Right atrium auricular region (tissue), 2 donors: ENCODE measurements at places on chromosomes 5 and 9. TPM values are rescaled to one million over a fixed set of nuclear protein-coding genes. Genes with fewer than 3 reads are reported as not detected.

GRCh38 chr9:130935648-130936271 is 3.3 kb downstream of the FIBCD1 start:
- H3K4me3 ChIP-seq, result no peak overlapping the region
- peaks cover 69% of the 10 kb centered on the region for H3K4me1 ChIP-seq

DNA sequence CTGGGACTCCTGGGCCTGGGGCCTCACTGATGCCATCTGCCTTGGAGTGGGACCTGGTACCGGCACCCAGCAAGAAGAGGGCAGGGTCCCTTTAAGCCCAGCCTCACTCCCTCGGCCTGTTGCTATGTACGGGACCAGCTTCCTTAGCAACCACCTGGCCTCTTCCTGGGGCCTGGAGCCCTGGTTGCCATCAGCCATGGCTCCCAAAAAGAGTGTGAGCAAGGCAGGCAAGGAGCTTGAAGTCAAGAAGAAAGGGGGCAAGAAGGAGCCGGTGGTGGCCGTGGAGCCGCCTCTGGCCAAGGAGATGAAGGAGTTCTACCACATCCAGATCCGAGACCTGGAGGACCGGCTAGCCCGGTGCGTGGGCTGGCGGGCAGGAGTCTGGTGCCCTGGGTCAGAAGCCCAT is at the start of gene CFAP157:
CFAP157 (plus strand) TSS at position 153 of the 406 bp plus-strand sequence; CDS start at position 197, 44 bp downstream.
- H3K4me3 ChIP-seq, result no peak within 1 kb of the TSS
- no peak for DNase-seq
- H3K27ac ChIP-seq, result no peak within 1 kb of the TSS

- H3K27me3 ChIP-seq, result no peaks in the 10 kb centered on the region
- no peaks in the 10 kb centered on the region for H3K4me1 ChIP-seq
- no peak overlapping the region for H3K27ac ChIP-seq
- H3K4me3 ChIP-seq, result no peak overlapping the region
- no peak for DNase-seq
Observed at GRCh38 chr5:1463326-1464095, 18.3 kb upstream of the SLC6A3 start.

DNA sequence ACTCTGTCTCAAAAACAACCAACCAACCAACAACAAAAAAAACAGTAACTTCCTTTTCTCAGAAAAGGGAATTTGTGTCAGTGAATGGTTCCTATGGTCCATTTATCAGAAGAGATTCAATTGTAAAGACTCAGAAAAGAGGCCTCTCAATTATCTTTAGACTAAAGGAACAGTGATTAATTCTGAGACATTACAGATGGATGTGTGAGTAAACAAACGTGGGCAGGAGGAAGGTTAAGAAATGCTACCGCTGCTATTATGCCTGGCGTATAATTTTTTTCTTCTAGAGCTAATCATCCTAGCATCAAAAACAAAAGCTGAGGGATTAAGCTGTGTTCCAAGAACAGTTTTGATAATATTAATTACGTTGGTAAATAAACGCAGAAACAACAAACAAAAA is 52.9 kb upstream of the JMY start:
- H3K27me3 ChIP-seq, result no peaks in the 10 kb centered on the region
- H3K36me3 ChIP-seq, result no peaks in the 10 kb centered on the region
- no peak overlapping the region for H3K4me3 ChIP-seq
- H3K27ac ChIP-seq, result no peak overlapping the region
- DNase-seq, result no peak

- H3K27me3 ChIP-seq, result no peaks in the 10 kb centered on the region
- H3K36me3 ChIP-seq, result no peaks in the 10 kb centered on the region
- no peak for DNase-seq
- H3K4me1 ChIP-seq, result no peaks in the 10 kb centered on the region
Observed at GRCh38 chr5:52607227-52607824, 180.4 kb upstream of the ITGA1 start.

- H3K4me3 ChIP-seq, result no peak overlapping the region
- no peaks in the 10 kb centered on the region for H3K36me3 ChIP-seq
- no peak overlapping the region for H3K27ac ChIP-seq
- no peaks in the 10 kb centered on the region for H3K4me1 ChIP-seq
- no peak for DNase-seq
- H3K27me3 ChIP-seq, result no peaks in the 10 kb centered on the region
Observed at GRCh38 chr9:105842023-105842644, 147.8 kb downstream of the TMEM38B start.

DNA sequence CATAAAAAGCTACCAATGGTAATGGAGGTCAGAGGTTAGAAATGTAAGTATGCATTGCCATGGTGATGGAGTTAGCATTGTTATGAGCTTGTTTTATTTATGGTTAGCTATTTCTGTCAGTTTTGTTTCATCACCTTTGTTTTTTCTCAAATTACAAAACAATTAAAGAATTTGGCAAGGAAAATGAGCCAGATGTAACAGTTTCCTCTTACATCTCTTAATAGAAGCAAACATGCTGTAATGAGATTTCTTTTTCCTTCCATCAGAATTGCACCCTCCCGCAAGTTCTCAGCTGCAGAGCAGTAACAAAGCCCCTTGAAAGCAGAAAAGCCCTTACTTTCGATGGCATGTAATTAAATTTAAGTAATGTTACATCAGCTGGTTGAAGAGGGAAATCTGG is 233.0 kb downstream of the SGCD start:
- H3K36me3 ChIP-seq, result no peaks in the 10 kb centered on the region
- no peak for DNase-seq
- no peaks in the 10 kb centered on the region for H3K27me3 ChIP-seq
- no peaks in the 10 kb centered on the region for H3K4me1 ChIP-seq

DNA sequence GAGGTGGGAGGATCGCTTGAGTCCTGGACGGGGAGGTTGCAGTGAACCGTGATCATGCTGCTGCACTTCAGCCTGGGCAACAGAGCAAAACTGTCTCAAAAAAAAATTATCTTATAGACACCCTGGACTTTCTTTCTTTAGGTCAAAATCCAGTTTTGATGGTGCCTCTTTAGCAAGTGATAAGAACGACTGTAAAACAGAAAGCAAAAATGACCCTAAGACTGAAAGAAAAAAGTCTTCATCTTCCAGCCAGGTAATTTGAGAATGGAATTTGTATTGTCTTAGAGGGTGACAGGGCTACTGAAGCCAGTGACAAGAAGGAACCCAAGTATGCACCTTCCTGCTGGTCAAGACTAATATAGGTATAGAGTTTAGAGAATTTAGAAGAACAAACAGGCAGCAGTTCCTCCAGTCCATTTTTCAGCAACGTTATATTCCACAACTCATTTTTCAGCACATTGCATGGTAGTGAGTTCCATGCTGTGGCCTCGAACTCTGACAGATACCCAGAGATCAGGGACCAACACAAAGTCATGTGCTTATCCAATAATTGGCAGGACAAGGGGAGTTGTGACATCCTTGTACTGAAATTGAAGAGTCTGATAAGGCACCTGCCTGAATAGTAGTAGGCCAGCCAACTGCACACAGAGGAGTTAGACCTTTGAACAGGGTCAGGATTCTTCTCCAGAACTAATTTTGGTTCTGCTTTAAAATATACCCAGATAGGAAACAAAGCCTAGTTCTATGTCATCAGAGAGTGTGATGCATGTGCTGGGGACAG is 46.5 kb downstream of the GRAMD2B start:
- no peak overlapping the region for H3K27ac ChIP-seq
- H3K27me3 ChIP-seq, result no peaks in the 10 kb centered on the region
- no peak overlapping the region for H3K4me3 ChIP-seq
- peaks cover 17% of the 10 kb centered on the region for H3K4me1 ChIP-seq

GRCh38 chr9:110426052-110426709 is 88.5 kb upstream of the TXNDC8 start:
- no peak overlapping the region for H3K27ac ChIP-seq
- H3K4me3 ChIP-seq, result no peak overlapping the region

IFNA16 gene
- total RNA-seq, result not detected

IL9 gene
- total RNA-seq, result not detected

PPP2R2B gene
- 1.6 TPM for total RNA-seq
